ENCODE measurements at places on chromosomes 16 and 17.

- DNase-seq, result no peak
Observed at GRCh38 chr17:21679256-21680146, 12.8 kb upstream of the KCNJ18 start.

DNA sequence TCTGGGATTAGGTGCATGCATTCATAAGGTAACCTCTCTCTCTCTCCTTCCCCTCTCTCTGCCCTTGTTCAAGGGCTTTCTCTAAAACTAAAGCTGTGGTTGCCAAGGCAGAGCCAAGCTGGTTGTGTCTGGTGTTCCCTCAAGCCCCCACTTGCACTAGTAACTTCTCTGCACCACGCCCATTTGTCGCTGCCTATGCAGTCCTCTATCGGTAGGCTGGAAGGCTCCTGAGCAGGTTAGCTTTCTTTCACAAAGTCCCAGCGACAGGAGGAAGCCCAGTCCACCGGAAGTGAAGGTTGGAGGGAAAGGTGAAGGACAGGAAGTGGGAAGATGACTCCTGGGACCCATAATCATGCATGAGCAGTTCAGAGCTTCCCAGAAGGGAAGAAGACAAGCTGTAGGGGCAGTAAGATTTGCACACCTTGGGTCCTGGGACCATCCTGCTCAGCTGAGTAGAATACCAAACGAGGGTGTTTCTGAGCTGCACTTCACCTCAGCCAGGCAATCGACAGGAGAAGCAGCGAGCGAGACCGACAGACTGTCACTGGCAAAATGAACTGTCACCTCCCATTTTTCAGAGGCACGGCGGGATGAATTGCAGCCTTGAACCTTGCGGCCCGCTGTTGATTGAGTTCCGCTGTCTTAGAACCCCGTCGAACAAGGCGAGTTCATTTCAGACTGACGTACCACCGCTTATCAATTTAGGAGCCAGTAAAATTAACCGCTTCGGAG is 14.7 kb upstream of the SKAP1 start:
- no peak for DNase-seq

- DNase-seq, result no peak
Observed at GRCh38 chr16:57578521-57579360, 36.3 kb downstream of the ADGRG5 start.

DNA sequence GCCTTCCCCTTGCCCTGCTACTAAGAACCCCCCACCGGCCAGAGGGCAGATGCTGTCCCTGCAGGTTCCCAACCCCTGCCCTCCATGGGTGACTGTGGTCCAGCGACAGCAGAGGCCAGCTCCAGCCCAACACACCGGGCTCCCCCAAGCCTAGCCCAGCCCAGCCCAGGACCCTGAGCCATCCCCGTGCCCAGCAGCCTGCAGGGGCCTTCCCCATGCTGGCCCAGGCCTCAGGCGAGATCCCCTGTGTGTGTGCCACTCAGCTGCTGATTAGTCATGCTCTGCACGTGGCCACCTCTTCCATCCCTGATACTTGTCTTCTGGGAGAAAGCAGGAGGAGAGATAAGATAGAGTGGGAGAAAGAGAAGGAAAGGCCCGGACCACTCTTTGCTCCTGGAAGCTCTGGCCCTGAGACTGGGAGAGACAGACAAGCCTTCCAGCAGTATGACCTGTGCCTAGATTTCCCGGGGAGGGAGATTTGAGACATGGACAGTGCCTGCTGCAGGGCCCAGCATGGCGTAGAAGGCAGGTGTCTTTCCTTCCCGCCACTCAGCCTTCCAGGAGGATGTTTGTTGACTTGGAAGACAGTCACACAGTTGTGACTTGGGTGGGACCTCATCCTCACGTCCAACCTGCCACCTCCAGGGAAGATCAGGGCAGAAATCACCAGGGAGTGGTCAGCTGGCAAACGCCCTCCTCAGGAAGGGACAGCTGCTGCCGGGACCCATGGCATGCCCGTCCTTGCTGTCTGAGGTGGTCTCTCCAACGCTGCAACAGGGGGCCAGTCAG is 41.3 kb upstream of the RASD1 start:
- DNase-seq, result no peak

GRCh38 chr16:89460556-89460955 is 29.8 kb downstream of the ANKRD11 start:
- DNase-seq, result no peak

- no peak for DNase-seq
Observed at GRCh38 chr16:83958137-83958845, 5.3 kb downstream of the OSGIN1 start.

DNA sequence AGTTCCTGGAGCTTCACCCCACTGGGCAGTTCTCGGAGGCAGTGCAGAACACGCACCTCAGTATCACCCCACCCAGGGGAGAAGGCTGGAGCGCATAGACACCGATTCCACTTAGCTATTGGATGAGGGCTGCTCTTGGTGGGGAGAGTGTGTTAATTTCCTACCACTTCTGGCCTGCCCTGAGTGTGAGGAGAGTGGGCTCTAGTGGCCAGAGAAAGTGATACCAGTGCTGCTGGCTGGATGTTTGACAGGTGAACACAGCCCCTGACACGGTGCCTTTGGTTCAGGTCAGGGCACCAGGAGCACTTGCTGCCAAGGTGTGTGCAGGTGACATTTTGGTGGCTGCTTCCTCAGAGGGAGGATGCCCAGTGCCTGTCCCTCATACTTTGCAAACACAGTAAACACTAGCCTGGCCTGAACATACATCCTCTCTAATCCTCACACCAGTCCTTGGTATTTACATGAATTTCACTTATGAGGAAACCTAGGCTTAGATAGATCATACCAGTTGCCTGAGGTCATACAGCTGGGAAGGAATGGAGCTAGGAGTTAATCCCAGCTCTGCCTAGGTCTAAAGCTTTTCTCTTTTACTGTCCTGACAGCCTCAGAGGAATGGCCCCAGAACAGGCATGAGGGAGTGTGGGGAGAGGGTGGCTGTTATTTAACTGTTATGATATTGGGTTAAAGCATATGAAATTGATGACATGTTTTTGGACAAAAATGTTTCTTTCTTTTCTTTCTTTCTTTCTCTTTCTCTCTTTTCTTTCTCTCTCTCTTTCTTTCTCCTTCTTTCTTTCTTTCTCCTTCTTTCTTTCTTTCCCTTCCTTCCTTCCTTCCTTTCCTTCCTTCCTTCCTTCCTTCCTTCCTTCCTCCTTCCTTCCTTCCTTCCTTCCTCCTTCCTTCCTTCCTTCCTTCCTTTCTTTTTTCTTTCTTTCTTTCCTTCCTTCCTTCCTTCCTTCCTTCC is 21.0 kb upstream of the ITGAX start:
- no peak for DNase-seq

DNA sequence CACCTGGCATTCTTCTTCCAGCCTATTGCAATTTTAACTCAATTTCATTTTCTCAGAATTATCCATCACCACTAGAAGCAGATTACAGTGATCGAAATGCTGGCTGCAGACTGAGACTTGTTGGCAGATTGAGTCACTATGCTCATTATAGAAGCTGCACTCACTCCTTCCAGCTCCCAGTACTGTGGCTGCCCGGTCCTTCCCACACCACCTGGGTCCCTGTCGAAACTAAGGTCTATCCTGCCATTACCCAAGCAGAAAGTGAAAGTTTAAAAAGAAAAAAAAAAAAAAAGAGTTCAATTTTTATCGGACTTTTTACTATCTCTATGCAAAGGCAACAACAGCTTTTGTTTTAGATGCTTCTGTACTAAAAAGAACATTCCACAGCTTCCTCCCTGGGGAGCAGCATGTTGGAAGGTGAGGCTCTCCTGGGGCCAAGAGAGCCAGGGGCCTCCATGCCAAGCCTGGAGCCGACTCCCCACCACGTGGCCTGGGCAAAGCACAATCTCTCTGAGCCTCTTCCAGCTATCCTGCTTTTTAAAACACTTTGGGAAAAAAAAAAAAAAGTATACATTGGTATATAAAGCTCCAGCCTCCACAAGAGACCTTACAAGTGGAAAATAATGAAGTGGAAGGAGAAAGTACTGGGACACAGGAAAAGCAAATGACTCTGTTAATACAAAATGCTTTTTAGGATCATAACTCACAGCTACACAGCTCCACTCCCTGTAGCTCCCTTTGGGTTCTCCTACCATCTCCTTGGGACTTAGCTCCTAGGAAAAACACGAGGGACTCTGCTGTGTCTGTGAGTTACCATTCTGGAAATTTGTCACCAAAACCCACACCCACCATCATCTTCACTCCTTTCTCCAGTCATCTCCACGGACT is 77.8 kb downstream of the USP31 start:
- no peak for DNase-seq

DNA sequence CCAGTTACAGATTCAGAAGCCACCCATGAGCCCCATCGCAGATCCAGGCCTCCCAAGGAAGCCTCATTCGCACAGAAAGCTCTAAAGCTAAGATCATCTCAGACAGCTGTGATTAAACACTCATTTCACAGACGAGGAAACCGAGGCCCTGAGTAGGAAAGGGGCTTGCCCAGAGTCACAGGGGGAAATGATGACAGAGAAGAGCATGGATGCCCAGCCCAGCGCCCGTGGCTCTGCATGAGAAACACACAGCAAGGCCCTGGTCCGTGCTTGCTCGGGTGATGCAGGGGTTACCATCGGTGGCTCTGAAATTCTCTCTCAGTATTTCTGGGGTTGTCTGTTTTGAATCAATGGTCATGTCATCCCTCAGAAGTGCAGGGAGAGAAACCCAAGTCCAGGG is 109.6 kb downstream of the C16orf78 start:
- DNase-seq, result no peak

DNA sequence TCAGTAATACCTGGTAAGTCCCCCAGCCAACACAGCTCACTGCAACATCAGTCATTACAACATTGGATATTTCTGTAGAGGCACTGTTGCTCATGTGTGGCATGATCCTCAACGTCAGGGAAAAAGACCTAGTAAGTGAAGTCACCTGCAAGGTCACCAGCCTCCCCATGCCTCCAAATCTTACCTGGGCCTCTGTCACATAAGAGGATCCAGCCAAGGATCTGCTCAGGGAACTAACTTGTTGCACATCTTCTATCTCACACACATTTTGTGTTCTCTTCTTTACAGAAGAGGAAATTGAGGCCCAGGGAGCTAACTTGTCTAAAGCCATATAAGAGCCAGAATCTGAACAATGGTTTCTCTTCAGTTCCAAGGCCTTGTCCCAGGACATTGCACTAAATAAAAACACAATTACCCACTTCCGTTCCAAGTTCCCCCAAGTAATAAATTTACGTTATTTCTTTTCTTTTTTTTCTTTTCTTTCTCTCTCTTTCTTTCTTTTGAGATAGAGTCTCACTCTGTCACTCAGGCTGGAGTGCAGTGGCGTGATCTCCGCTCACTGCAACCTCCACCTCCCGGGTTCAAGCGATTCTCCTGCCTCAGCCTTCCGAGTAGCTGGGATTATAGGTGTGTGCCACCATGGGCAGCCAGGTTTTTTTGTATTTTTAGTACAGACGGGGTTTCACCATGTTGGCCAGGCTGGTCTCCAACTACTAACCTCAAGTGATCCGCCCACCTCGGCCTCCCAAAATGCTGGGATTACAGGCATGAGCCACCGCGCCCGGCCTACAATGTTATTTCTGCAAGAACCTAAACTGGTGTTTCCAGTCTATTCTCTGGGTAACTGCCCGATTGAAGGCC is 1.3 kb downstream of the SHMT1 start:
- DNase-seq, result no peak

DNA sequence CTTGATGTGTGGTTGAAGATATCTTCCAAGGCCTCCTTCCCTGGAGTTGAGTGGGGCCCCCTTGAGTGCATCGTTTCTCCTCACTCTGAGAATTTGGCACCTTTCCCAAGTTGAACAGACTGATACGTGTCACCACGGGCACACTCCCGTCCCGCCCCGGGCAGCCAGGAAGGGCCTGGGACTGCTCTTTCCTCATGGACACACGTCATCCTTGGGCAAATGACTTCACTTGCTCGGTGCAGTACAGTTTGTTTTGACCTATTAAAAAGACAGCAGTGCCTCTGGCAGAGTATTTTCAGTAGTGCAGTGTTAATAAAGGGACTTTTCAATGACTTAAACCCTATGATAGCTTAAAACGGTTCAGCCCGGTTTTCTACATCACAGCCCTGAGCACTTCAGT is 59.9 kb downstream of the SEC14L1 start:
- DNase-seq, result no peak

- DNase-seq, result no peak
Observed at GRCh38 chr17:76932402-76933333, 64.5 kb downstream of the MGAT5B start.

- DNase-seq, result no peak
Observed at GRCh38 chr16:2709588-2709984, 10.4 kb downstream of the PRSS27 start.

DNA sequence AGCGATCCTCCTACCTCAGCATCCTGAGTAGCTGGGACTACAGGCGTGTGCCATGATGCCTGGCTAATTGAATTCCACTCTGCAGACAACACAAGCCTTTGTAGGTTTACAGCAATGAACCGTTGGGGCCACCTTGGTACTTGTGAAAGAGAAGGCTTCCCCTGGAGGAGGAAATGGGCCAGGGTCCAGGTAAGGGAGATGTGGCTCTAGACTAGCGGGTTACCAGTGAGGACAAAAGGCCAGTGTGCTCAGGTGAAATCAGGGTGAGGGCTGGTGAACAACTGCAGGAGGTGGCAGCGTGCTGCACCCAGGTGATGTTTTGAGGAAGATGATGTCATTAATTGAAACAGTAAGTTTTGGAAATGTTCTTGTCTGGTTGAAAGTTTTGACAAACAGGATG is 6.7 kb downstream of the SDR42E1 start:
- no peak for DNase-seq

DNA sequence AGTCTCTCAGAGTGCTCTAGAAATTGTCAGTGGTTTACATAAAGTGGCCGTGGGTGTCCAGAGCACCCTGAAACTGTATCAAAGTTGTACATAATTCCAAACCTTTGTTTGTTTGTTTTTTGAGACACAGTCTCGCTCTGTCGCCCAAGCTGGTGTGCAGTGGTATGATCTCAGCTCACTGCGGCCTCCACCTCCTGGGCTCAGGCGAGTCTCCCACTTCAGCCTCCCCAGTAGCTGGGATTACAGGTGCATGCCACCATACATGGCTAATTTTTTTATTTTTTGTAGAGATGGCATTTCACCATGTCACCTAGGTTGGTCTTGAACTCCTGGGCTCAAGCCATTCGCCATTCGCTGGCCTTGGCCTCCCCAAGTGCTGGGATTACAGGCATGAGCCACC is 24.3 kb upstream of the ADGRG1 start:
- DNase-seq, result no peak

GRCh38 chr17:78362671-78363070 is 2.8 kb upstream of the SOCS3 start:
- DNase-seq, result no peak

GRCh38 chr17:63433746-63434591 is 12.1 kb downstream of the CYB561 start:
- no peak for DNase-seq

GRCh38 chr17:5035315-5035714 is at the start of gene SLC52A1:
Gene SLC52A1, minus strand, starts transcription at chr17:5035426. Its CDS starts 820 bp downstream, at chr17:5034606.
- no peak for DNase-seq

- DNase-seq, result no peak
Observed at GRCh38 chr17:76252040-76252954, 12.0 kb upstream of the RNF157 start.

Measured in NCI-H748 treated with DMSO at 0.1 percent for 48 hours (cell line).